ENCODE measurements at places on chromosomes 3 and 15.

DNA sequence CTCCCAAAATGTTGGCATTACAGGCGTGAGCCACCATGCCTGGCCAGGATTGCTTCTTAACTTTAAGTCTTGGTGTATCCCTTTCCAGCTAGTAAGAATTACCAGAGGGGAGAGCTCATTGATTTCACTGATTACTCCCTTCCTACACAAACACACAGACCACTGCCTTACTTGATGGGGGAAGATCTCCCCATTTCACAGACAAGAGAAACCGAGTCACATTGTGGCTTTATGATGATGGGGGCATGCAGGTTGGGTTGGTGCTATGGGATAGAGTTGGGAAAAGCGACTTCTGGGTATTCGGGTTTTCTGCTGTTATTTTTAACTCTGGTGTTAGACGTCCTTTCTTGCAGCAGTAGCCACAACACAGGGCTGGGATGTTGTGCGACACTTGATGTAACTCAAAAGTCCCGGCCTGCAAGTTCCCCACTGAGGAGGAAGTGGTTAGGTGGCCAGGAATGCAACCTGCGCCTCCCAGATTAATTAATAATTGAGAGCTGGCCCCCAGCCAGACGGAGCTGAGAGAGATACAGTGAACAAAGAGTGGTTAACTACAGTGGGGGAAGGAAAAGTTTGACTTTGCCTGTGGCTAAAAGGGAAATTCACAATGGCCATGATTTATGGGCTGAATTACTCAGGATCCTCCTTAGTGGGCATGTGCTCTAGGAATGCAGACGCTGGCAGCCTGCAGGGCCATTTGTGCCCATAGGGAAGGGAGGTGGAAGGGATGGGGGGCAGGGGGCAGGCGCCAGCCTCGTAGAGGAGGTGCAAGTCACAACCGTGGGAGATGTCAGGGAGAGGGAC is 63.6 kb downstream of the SMAD6 start:
- no peak for DNase-seq

DNA sequence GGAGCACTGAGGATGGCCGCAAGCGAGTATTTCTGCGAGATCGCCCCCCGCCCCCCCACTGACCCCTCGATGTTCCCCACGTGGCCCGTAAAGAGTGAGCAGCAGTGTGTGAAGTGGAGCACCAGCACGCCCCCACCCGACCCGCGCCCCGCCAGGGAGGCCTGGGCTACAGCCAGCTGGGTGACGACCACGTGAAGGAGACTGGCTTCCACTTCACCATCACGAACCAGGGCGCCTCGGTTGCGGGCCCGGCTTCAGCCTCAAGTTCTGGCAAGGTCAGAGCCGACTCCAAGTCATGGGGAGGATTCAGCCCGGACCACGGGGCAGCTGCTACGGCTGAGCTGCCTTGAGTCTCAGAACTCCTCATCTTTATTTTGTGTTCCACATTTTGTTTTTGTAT is 2.4 kb upstream of the RNU5B-1 start:
- no peak for DNase-seq

GRCh38 chr3:44232407-44232806 is 9.3 kb upstream of the TOPAZ1 start:
- DNase-seq: no peak

- peak; percentile 57 for DNase-seq
Observed at GRCh38 chr3:69671082-69671952, 67.9 kb upstream of the MITF start.

DNA sequence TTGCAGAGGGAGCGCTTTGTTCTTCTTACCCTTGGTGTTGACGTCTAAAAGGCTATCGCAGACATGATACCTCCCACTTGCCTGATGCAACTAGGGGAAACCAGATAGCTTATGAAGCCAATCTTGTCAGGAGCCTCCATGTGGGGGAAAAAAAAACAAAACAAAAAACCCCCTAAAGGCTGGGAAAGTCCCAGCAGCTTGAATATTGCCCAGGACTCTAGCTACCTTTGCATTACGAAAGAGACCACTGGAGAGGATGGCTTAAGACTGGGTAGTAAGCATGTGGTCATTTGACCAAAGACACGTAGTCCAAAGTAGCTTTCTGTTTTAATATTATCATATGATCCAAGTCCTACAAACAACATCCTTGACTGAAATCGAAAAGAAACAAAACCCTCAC is 120.7 kb upstream of the WNT5A start:
- DNase-seq: no peak

DNA sequence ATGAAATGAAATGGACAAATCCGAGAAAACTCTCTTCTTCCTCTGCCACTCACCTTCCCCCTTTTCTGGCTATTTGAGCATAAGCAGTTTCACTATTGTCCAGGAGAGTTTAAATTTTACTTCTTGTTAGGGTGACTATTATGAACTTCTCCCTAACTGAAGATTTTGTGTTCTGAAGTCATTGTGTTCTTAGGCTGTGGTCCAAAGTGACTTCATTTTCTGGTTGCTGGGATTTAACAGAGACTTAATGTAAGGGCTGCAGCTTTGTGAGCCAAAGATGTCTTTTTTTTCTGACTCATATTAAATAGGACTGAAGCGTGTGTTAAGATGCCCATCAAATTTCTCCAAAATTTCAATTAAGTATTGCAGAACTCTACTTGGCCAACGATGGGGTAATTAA is 46.5 kb upstream of the FSTL1 start:
- DNase-seq: no peak

- DNase-seq: no peak
Observed at GRCh38 chr3:49025005-49025792, 3.3 kb downstream of the NDUFAF3 start.

DNA sequence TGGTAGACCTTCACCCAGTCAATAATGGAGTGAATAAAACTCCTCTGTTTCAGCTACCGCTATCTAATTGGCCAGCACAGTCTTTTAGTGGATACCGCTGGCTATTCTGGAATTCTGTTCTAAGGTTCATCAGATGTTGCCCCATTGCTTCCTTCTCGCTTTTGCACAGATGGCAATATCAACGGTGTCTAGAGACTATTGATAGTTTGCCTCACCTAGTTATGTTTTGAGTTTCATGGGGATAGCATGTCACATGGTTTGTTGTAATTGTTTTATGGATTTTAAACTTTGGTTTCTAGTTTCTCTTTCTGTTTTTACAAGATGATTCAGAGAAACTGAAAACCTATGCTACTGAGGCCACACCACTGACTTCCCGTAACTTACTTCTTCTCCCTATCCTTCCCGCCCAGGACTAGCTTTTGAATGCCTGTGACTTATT is 2.0 kb downstream of the XRN1 start:
- DNase-seq: peak; percentile 8

- DNase-seq: no peak
Observed at GRCh38 chr3:108338901-108339545, 42.7 kb downstream of the HHLA2 start.

DNA sequence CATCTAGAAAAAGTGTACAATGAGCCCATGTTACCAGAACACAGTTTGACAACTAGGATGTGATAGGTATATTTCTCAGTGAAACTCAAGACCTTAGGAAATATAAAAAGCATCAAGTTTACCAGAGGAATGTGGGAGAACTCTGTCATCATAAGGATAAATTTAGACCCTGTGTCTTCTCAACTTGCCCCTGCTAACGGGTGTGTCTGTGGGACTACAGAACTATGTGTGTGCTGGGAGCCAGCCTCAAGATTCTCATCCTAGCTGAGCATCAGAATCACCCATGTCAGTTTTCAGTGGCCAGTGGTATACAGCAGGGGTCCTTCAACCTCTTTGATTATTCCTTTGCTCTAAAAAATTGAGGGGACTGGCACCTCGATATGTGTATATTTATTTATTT is 393.3 kb downstream of the PLCL2 start:
- DNase-seq: no peak

DNA sequence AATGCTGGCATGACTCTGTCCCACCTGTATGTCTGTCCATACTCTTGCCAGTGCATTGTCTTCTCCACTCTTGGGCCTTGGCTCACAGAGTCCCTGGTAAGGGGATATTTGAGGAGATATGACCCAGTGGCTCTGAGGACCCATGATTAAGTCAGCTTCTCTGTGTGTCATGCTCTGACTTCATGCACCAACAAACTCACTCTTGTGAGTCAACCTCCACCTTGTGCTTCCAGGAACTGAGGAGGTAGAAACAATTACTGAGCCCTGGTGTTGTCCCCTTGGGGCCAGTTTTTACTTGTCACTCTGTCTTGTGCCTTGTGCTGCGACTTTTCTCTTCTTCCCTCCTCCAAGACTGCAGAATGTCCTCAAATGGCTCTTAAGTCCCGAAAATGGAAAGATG is 127.1 kb downstream of the ABHD5 start:
- DNase-seq: peak; percentile 27

DNA sequence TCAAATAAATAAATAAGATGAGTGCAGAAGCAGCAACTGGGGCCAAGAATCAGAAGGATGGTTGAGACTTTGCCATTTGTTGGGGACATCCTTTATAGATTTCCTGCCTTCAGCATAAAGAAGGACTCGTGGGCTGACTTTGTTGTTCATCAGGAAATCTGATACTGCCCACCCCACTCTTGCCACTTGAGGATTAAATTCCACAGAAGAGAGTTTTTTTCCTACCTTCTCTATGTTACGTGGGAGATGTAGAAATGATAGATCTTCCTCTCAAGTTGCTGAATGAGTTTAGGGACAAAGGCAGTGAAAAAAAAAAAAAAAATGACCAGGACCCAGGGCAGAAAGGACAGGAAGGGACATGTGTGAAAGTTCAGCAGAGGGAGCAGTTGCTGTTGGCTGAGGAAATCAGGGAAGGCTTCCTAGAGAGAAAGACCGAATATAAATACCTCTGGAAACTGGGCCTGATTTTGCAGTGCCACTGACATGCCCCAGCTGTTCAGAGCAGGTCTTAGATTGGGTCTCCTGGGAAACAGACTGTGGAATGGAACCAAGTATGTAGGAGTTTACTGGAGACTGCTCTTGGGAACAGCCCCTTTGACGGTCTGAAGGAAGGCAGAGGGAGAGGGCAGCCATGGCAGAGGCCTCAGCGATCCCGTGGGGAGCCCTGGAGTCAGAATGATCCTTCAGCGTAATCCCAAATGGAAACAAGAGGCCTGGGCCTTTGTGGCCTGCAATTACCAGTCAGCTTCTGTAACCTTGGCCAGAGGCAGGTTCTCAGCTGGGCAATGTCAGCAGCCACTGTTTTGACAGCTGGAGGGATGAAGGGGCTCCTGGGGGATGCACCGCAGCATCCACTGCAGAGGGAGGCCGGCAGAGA is 50.9 kb downstream of the C3orf20 start:
- DNase-seq: no peak

- DNase-seq: no peak
Observed at GRCh38 chr15:49900903-49901235, 218.2 kb downstream of the ATP8B4 start.

DNA sequence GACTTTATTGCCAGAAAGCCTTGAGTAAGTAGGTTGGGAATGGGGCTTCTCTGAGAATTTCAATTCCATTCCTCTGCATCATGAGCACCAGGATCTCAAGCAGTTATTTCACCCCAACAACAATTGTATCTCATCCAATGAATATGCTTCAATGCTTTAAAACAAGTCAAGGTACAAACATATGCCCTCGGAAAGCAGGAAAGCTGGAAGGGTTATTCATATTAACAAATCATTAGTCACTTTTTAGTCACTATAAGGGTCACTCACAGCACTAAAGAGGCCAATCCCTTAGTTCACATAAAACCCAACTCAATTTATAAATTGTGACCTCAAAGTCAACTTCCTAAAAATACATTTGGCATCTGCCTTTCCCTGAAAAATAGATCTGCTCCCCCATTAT is 16.2 kb downstream of the MB21D2 start:
- peak; percentile 91 for DNase-seq

GRCh38 chr3:140529096-140529495 is 148.8 kb upstream of the TRIM42 start:
- peak; percentile 7 for DNase-seq

DNA sequence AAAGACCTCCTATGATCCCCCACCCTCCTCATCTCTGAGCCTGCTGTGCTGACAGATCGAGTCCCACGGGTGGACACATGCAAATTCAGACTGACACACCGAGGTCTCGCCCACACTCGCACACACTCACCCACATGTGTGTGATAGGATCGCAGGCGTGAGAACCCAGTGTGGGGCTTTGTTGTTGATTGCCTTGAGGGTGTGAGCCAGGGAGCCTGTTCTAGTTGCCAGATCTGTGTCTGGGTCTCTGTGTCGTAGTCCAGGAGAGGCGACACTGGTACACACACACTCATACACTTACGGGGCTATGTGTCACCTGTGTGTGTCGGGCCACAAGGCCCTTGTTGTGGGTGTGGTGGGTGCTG is 2.0 kb downstream of the EPHB3 start:
- DNase-seq: no peak

DNA sequence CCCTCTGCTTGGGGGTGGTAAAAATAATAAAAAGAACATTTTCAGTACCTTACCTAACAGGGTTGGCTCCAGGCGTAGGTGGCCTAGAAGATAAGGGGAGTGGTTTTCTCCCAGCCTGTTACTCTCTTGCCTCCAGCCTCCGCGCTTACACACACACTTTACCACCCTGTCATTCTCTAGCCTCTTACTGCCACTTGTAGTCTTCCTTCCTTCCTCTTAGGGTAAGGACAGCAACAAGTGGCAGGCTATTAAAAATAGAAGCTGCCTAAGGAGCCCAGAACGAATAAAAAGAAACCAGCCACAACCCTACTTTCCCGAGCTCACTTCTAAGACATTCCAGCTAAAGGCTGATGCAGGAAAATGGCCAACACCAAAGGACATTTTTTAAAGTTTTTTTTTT is 9.6 kb upstream of the LIPH start:
- no peak for DNase-seq

DNA sequence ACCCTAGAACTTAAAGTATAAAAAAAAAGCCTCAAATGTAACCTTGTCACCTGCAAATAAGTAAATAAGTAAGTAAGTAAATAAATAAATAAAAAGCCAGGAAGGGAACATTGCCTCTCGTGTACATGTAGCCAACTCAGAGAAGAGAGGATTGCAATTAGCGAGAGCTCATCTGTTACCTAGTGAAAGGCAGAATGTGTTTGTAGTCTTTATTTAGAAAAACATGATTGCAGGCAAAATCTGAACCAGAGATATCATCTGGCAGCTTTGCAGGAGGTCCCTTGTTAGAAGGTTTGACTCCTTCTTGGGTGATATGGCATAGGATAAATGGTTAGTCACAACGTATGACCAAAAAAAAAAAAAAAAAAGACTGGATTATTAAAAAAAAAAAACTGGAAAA is 71.6 kb upstream of the SYN2 start:
- no peak for DNase-seq

DNA sequence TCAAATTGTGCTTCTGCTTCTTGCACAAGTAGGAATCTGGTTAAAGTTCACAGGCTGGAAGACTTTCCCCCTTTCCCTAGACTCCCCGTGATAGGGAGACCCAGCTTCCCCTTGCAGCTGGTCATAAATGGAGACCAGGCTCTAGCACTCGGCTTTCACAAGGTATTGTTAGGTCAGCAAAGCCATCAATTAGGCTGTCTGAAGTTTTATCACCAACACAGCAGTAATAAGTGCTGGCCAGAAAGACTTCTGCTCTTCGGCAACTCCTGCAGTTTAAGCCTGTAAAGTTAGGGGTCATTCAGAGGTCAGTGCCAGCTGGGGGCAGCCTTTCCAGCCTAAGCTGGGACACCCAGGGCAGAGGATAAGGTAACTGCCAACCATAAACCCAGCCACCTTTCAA is 203.4 kb downstream of the MEIS2 start:
- no peak for DNase-seq

- no peak for DNase-seq
Observed at GRCh38 chr15:81506071-81506470, 132.1 kb upstream of the TMC3 start.

All from RKO (cell line).